ENCODE measurements at places on chromosomes 2 and 18.
A peak's percentile ranks its signal among the peaks of the same experiment; 100 is the strongest.

DNA sequence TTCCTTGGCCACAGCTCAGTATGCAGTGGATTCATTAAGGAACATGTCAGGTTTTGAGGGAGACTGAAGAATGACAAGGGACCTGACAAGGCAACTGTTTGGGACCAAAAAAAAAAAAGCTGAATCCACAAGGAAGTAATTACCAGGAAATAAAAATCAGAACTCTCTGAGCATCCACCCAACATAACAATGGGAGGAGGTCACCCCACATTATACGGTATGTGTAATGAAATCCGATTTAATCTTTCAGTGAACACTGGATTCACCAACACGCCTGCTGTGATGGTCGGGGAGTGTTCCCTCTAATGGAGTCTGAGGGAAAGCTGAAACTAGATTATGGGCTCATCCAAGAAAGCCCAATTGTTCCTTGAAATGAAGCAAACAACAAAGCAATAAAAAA lies 329.3 kb downstream of the ETAA1 start:
- DNase-seq: no peak

- no peak for DNase-seq
Observed at GRCh38 chr2:241890524-241891235, 21.2 kb downstream of the RTP5 start.

GRCh38 chr2:101349893-101350662 lies 37.2 kb downstream of the CREG2 start:
- peak; percentile 48 for DNase-seq

GRCh38 chr18:77102259-77103040 lies 30.1 kb downstream of the MBP start:
- DNase-seq: no peak

GRCh38 chr18:25229081-25229480 lies 122.9 kb downstream of the ZNF521 start:
- no peak for DNase-seq

DNA sequence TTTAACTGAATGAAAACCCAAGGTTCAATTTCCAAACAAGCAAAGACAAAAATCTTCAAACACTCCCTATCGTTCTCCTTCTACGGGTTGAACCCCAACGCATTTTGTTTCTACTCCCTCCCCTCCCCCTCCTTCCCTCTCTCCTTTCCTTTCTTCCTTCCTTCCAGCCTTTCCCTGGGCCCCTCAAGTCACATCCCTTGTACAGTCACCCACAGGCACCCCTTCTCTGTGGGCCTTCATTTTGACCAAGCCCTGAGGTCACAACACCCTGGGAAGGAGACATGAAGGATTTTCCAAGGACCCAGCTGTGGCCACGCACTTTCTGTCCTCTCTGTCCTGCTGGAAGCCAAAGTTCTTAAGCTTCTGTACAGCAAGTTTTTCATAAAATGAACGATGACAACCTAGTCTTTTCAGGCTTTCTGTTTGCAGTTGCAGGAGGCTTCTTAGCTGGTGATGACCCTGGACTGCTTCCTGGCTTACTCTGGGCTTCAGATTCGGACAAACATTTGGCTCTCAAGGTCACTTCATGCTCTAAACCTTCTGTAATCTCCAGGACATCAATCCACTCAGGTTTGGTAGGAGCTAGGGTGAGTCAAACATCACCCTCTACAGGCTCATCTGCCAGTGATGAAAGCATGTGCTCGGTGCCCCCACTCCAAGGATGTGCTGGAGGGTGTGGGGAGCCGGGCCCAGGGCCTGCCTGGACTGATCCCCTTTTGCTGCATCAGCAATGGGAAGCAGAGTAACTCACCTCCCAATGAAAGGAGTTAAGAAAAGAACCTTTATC lies 25.5 kb downstream of the TMEM247 start:
- DNase-seq: no peak

DNA sequence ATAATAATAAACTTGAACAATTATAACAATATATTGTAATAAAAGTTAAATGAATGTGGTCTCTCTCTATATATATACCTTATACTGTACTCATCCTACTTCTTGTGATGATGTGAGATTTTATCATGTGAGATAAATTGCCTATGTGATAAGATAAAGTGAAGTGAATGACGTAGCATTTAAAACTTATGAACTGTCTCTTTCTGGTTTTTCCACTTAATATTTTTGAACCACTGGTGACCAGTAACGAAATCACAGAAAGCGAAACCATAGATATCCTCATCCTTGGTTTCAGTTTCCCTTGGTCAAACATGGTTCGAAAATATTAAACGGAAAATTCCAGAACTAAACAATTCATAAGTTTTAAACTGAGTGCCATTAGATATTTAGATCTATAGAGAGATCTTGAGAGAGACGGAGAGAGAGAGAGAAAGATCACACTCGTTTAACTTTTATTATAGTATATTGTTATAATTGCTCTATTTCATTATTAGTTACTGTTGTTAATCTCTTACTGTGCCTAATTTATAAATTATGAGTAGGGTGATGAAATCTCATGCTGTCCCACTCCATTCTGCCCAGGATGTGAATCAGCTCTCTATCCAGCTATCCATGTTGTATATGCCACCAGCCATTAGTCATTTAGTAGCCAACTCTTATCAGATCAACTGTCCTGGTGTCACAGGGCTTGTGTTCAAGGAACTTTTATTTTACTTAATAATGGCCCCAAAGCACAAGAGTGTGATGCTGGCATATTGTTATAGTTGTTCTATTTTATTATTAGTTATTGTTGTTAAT lies 156.8 kb downstream of the THADA start:
- DNase-seq: peak; percentile 9

- DNase-seq: no peak
Observed at GRCh38 chr2:129165006-129165405, 814.5 kb upstream of the RAB6C start.

- DNase-seq: no peak
Observed at GRCh38 chr2:136000502-136000901, 15.1 kb upstream of the DARS1 start.

GRCh38 chr2:171924170-171924942 lies 2.1 kb downstream of the HAT1 start:
- no peak for DNase-seq

- no peak for DNase-seq
Observed at GRCh38 chr2:55093381-55093780, 43.1 kb upstream of the RTN4 start.

DNA sequence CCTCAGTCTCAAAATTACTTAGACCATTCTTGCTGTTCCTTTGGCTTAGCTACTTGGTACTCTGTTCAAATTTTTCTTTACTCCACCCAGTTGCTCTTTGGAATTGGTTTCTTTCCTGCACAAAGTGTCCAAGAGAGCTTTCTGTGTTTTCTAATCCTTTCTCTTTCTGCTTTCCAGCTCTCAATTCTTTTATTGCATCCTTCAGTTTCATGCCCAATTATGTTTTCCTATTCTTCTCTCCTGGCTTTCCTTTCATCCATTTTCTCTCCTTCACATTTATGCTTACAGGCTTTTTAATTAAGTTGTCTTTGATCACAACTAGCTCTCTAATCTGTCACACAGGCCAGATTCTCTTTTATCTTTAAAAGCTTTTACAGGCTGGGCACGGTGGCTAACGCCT lies 38.2 kb downstream of the UBR3 start:
- DNase-seq: no peak

DNA sequence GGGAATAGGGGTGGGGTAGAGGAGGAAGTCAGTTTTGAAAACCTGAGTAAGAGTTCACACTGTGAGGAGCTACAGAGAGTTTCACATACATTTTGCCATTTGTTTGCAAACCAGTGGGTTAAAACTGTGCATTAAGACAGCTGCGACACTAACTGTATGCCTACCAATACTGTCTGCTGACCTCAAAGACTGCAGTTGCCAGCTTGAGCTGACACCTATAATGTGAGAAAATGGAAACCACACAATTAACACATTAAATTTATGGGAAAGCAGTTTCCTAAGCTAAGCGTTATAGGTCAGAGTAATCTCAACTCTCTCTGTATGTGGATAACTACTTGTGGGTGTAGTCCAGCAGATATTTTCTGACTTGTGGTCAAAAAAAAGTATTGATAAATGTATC lies 756.6 kb upstream of the GCFC2 start:
- no peak for DNase-seq

DNA sequence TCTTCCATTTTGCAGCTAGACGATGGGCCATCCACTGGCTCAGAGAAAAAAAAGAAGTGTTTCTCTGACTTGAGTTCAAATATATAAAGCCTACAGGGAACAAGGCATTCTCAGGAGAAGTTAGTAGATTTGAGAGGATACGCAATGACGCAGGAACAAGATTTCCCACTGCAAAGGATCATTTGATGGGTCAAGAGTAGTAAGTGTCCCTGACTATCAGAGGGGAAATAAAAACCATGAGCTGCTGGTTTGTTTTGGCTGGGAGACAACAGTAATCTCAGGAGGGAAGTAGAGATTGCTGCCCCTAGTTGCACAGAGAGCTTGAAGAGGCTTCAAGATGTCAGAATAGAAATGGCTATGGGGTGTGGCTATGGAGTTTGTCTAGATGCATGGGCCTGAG lies 22.3 kb upstream of the MYO1B start:
- no peak for DNase-seq

- peak; percentile 33 for DNase-seq
Observed at GRCh38 chr2:235595422-235596010, 101.7 kb downstream of the AGAP1 start.

- no peak for DNase-seq
Observed at GRCh38 chr2:56286936-56287335, 103.1 kb downstream of the CCDC85A start.

GRCh38 chr18:74215863-74216262 lies 67.5 kb downstream of the TIMM21 start:
- no peak for DNase-seq

DNA sequence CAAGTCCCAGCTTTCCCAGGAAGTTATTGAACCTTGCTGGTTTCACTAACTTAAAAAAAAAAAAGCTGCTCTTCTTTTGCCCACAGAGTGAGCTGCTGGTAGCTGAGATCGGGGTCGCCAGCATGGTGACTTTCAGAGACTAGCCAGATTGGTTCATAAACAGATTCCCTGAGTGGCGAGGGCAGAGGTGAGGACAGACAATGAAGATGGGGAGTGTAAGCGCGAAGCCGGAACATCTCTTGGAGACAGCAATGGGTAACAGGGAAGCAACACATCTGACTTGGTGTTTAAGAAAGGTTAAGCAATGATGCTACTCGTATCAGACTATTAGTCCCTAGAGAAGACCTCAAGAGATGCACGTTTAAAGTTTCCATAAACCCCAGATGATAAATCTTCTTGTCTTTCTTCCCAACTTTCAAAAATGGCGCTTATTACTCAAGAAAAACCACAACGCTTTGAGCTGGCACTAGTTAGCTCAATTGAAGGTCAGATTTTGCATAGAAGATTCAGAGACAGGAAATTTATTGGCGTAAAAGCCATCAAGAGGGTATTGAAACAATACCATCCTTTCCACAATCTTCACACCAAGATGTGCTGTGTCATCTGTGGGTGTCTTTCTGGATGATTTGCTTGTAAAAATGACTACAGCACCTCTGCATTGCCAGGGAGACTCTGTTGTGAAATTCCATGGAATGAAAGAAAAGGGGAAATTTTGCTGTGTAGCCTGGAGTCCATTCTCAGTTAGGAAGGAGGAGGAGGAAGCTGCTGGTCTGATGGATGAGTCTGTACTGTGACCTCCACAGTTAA lies 193.1 kb upstream of the CXCR4 start:
- DNase-seq: no peak

- no peak for DNase-seq
Observed at GRCh38 chr2:191462370-191462769, 215.6 kb upstream of the NABP1 start.

DNA sequence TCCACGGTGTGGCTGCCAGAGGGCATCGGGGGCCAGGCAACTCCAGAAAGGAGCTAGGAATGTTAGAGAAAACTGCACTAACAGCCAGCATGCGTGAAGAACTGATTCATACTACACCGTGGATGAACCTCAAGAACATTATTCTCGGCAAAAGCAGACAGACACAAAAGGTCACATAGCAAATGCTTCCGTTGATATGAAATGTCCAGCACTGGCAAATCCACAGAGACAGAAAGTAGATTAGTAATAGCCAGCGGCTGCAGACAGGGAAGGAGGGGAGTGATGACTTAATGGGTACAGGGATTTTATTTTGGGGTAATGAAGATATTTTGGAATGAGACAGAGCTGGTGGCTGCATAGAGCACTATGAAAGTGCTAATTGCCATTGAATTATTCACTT lies 37.4 kb downstream of the SCTR start:
- DNase-seq: no peak

- DNase-seq: no peak
Observed at GRCh38 chr2:74567881-74568280, 13.4 kb downstream of the DOK1 start.

DNA sequence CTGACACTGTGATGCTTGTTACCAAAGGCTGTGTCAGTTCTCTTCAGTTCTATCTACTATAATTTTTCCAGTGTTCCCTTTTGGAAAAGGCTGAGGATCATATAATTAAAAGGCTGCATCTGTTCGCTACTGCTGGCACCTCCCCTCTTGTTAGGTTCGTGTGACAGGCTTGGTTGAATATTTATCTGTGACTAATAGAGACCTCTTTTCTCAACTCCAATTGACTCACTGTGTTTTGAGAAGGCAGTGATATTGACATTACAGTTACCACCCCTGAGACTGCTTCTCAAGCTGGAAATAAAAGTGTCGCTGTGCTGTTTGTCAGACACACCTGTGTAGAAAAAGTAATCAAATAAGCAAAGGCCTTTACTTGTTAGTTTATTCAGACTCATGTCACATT lies 205.5 kb upstream of the KCNH7 start:
- DNase-seq: no peak

GRCh38 chr2:96154506-96155380 lies 9.5 kb upstream of the DUSP2 start:
- no peak for DNase-seq

DNA sequence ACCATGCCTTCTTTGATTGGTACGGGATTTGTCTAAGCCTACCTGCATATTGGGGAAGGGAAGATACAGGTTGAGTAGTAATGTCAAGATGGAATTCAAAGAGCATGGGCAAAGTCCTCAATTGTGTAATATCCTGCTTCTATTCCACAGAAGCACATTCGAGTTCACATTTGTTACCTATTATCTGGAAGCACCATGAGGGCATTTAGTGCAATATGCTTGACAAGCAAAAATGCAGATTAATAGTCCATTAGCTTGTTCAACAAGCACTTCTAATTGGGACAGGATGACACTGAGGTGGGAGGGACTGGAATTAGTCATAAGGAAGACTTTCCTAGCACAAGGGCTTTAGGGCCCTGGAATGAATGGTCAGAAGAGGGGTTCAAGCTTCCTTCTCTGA lies 40.5 kb downstream of the MYO5B start:
- no peak for DNase-seq

GRCh38 chr2:126506786-126507185 lies 149.2 kb upstream of the GYPC start:
- DNase-seq: no peak

GRCh38 chr2:102356381-102356712 lies 751 bp downstream of the IL18R1 start:
- DNase-seq: no peak

- no peak for DNase-seq
Observed at GRCh38 chr2:218716070-218716469, 5.4 kb downstream of the TTLL4 start.

DNA sequence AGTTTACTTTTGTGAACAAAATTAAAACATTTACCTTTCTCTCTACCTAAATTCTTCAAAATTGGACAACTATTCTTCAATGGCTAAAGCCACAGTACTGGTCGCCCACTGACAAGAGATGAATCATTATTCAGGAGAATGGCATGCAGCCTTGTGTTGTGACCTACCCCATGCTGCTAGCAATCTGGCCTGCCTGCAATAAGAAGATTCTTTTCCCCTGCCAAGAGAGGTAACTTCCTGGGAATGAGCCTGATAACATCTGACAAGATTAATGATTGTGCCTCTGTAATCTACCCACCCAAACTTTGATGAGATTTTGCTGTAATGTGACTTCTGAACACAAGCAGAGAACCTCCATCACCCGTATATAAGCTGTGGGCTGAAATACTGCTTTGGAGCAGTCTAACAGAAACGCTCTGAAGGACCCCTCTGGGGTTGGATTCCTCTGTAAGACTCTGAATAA lies 47.0 kb upstream of the ST3GAL5 start:
- DNase-seq: peak; percentile 54
